ENCODE measurements at places on chromosomes 4 and X. TPM values are rescaled to one million over a fixed set of nuclear protein-coding genes. Genes with fewer than 3 reads are reported as not detected.

DNA sequence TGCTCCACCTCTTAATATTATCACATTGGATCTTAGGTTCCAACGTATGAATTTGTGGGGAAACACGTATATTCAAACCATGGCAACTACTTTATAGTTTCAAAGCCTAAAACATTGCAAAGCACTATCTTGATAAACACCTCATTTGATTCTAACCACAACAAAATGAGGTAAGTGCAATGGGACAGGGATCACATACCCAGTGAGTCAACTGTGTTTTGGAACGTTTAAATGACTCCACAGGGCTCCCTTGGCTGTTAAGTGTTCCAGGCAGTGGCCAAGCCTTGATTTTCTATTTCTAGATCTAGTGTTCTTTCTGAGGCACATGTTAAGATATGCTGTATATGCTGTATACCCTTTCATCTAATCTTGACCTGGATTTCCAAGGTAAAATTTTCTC is 54.5 kb upstream of the C1QTNF7 start:
- no peak overlapping the region for H3K27ac ChIP-seq
- no peaks in the 10 kb centered on the region for H3K4me1 ChIP-seq
- H3K4me3 ChIP-seq = no peak overlapping the region
- no peak for DNase-seq

- H3K27me3 ChIP-seq = no peaks in the 10 kb centered on the region
- no peak overlapping the region for H3K4me3 ChIP-seq
- DNase-seq = no peak
- no peaks in the 10 kb centered on the region for H3K36me3 ChIP-seq
- no peaks in the 10 kb centered on the region for H3K4me1 ChIP-seq
Measured at GRCh38 chr4:177117256-177117655, 192.4 kb upstream of the NEIL3 start.

- peak overlapping the region; percentile 41 for H3K27ac ChIP-seq
- no peaks in the 10 kb centered on the region for H3K36me3 ChIP-seq
- H3K4me3 ChIP-seq = no peak overlapping the region
Measured at GRCh38 chr4:76987153-76987591, 37.6 kb downstream of the SEPTIN11 start.

TACR3 gene
- not detected for total RNA-seq

PDGFC gene
- total RNA-seq = 32.4 TPM

XAGE1A gene
- not detected for total RNA-seq

- H3K27me3 ChIP-seq = no peaks in the 10 kb centered on the region
- no peak overlapping the region for H3K4me3 ChIP-seq
- DNase-seq = no peak
- no peaks in the 10 kb centered on the region for H3K36me3 ChIP-seq
- H3K4me1 ChIP-seq = no peaks in the 10 kb centered on the region
- no peak overlapping the region for H3K27ac ChIP-seq
Measured at GRCh38 chrX:139560221-139560620, 29.7 kb downstream of the F9 start.

- no peaks in the 10 kb centered on the region for H3K36me3 ChIP-seq
- no peaks in the 10 kb centered on the region for H3K4me1 ChIP-seq
- H3K27ac ChIP-seq = no peak overlapping the region
- no peaks in the 10 kb centered on the region for H3K27me3 ChIP-seq
Measured at GRCh38 chrX:38939067-38939466, 137.8 kb downstream of the MID1IP1 start.

DNA sequence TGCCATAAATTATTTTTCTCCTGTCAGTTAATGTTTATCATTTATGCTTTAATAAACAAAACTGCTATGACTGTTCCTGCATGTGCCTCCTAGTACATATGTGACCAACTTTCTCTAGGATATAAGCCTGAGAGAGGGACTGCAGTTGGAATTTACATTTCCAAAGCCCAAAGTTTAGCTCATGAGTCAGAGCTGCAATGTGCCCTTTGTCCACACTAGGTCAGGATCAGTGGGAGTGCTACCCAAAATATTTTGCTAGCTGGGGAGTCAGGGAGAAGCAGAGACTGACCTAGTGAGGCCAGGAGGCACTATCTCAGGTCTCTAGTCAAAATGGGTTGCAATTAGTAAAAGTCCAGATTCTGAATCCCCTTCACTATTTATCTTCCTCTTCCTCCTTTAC is 92.7 kb downstream of the AR start:
- no peak overlapping the region for H3K27ac ChIP-seq
- H3K27me3 ChIP-seq = no peaks in the 10 kb centered on the region
- H3K4me3 ChIP-seq = no peak overlapping the region
- no peak for DNase-seq
- no peaks in the 10 kb centered on the region for H3K36me3 ChIP-seq
- no peaks in the 10 kb centered on the region for H3K4me1 ChIP-seq

- no peak overlapping the region for H3K27ac ChIP-seq
- no peaks in the 10 kb centered on the region for H3K27me3 ChIP-seq
- no peaks in the 10 kb centered on the region for H3K36me3 ChIP-seq
- no peak overlapping the region for H3K4me3 ChIP-seq
- no peak for DNase-seq
Measured at GRCh38 chr4:17583941-17584340, 6.9 kb downstream of the LAP3 start.

DNA sequence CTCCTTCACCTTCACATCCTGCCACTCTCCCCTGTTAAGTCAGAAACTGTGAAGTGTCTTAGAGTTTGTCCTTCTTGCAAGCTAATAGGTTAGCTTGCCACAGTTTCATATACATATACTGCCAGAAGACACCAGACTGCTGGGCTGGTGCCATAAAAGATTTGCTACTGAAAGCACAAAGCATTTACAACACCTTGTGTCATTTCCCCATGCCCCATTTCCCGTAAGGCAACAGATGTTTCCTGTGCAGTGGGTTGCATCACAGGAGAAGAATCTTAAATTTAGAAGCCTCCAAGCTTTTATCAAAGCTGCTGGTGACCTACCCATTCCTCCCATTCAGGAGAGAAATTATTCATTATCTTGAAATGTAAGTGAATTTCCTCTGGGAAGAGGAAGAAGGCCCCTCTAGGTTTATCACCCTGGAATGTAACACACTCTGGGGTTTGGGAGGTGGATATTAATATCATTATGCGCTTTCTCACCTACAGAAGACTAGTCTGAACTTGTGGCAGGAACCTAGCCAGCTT is 34.5 kb upstream of the RAB33B start:
- H3K4me1 ChIP-seq = no peaks in the 10 kb centered on the region
- H3K4me3 ChIP-seq = no peak overlapping the region
- no peaks in the 10 kb centered on the region for H3K27me3 ChIP-seq
- DNase-seq = no peak

GRCh38 chr4:5004496-5004895 is 14.8 kb downstream of the CYTL1 start:
- no peak for DNase-seq
- H3K4me1 ChIP-seq = no peaks in the 10 kb centered on the region
- H3K36me3 ChIP-seq = no peaks in the 10 kb centered on the region
- no peak overlapping the region for H3K27ac ChIP-seq
- no peak overlapping the region for H3K4me3 ChIP-seq

DNA sequence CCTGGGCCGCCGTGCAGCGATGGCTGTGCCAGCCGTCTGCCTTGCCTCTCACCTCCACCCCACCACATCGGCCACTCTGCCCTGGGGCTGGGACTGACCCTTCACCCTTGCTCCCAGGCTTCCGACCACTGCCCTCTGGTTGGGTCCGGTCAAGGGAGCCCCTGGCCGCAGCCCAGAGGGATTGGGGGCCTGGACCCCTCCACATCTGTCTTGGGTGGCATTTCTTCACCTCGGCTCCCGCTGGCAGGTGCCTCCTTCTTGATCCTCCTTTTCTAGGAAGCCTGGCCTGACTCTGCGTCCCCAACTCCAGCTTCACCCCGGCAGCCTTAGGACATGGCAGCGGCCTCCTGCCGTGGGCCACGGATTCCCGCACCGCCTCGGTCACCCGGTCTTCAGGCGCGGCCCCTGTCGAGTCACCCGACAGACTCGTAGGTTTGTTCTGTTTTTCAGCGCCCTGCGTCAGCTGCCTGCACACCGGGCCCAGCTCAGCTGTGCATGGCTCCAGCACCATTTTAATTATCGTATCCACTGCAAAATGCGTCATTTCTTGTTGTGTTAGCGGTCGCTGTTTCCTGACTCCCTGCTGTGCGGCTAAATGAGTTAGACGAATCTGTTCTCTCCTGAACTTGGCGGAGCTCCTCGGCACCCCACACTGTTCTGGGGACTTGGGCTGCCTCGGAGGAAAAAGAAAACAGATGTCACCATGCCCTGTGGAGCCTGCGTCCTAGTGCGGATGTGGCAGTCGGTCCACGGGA is 124.0 kb downstream of the FAM53A start:
- H3K27ac ChIP-seq = no peak overlapping the region
- DNase-seq = no peak
- H3K4me3 ChIP-seq = no peak overlapping the region
- H3K4me1 ChIP-seq = no peaks in the 10 kb centered on the region
- H3K27me3 ChIP-seq = peaks cover 91% of the 10 kb centered on the region
- H3K36me3 ChIP-seq = no peaks in the 10 kb centered on the region

DNA sequence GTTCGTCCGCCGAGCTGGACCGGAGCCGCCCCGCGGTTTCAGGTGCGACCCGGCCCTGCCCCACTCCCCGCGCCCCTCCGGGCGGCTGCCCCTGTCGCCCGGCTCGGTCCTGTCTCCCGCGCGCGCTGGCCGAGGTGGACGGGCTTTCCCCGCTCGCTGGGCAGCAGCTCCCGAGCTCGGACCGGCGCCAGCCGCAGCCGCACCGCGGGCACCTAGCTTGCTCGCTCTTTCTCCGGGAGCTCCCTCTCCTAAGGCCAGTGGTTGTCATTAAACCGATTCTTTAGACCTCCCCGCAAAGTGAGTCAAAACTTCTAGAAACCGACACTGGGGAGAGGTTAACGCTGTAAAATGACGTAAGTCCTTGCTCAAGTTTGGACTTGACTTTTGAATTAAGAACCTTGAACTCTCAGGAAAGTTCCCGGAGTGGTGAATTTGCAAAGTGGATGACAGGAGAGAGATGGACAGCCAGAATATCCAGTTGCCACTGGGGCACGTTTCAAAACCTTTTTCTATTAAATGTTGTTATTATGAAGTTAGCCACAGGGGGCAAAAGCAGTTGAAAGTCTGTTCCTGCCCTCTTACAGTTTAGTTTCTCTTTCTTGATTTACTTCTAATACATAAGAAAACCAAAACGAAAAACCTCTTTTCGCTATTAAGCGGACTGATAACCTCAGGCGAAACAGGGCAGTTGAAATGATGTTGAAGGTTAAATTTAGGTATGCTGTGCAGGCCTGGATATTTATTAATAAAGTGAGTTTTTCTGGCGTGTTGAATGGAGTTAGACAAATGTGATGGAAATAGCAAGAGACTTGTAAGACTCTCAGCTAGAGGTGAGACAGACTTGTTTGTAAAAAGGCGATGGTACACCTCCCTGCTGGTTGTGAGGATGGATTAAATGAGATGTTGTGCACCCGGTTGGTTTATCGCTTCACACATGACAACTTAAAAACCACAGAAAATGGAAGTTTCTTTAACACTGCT is 847 bp downstream of the PI4K2B start:
- peak overlapping the region; percentile 90 for H3K27ac ChIP-seq
- no peaks in the 10 kb centered on the region for H3K27me3 ChIP-seq
- H3K4me3 ChIP-seq = peak overlapping the region; percentile 80
- H3K36me3 ChIP-seq = no peaks in the 10 kb centered on the region
- DNase-seq = no peak
- no peaks in the 10 kb centered on the region for H3K4me1 ChIP-seq

CNGA1 gene
- 1.9 TPM for total RNA-seq

- H3K4me1 ChIP-seq = no peaks in the 10 kb centered on the region
- H3K36me3 ChIP-seq = no peaks in the 10 kb centered on the region
- no peak for DNase-seq
- no peak overlapping the region for H3K4me3 ChIP-seq
- H3K27me3 ChIP-seq = no peaks in the 10 kb centered on the region
Measured at GRCh38 chr4:140187316-140187695, 33.3 kb upstream of the MAML3 start.

- no peaks in the 10 kb centered on the region for H3K4me1 ChIP-seq
- no peaks in the 10 kb centered on the region for H3K36me3 ChIP-seq
- H3K27me3 ChIP-seq = no peaks in the 10 kb centered on the region
- no peak overlapping the region for H3K27ac ChIP-seq
- H3K4me3 ChIP-seq = no peak overlapping the region
- DNase-seq = no peak
Measured at GRCh38 chr4:5797866-5798265, 86.9 kb downstream of the EVC start.

GYPA gene
- total RNA-seq = not detected

DNA sequence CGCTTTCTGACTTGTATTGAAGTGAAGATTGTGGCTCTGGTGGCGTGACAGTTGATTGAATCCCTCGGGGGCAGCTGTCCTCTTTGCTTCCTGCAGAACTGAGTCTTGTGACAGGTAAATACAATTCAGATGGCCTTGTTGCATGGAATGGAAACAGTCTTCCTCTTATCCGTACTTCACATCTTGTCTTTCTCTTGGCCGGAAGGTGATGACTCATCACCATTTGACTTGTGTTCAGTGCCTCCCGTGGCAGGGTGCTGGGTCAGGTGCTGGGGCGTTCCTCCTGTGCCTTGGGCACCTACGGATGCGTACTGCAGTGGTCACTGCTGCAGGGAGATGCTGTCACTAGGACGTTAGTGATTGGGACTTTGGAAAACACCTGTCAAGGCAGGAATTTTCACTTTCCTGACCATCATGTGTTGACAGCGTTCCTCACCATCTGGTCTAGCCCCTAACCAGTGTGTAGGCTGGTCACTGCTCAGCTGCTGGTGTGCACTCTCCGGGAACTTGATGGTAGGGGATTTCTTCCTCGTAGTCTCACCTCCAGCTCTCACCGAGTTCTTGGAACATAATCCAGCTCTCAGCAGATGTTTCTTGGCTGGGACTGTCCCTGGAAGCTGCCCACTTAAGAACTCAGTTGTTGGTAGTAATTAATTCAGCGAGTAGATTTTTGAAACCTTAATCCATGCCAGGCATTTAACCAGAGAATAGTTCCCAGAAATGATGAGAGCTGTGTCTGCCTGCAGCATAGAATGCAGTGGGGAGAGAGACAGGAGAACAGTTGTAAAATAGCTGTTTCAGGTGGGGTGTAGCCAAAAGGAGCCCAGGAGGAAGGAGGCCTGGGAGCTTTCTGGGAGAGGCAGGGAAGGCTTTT is 7.2 kb downstream of the TBC1D14 start:
- H3K27ac ChIP-seq = peak overlapping the region; percentile 81
- no peaks in the 10 kb centered on the region for H3K27me3 ChIP-seq
- peaks cover 14% of the 10 kb centered on the region for H3K4me1 ChIP-seq
- H3K36me3 ChIP-seq = no peaks in the 10 kb centered on the region
- peak; percentile 73 for DNase-seq

- no peaks in the 10 kb centered on the region for H3K27me3 ChIP-seq
- DNase-seq = no peak
- H3K4me1 ChIP-seq = no peaks in the 10 kb centered on the region
- peaks cover 3% of the 10 kb centered on the region for H3K36me3 ChIP-seq
Measured at GRCh38 chr4:174305961-174306360, 22.2 kb downstream of the CEP44 start.

TCEAL6 gene
- total RNA-seq = 2.6 TPM

IGSF1 gene
- 15.1 TPM for total RNA-seq

GUCY1B1 gene
- total RNA-seq = 18.0 TPM

DNA sequence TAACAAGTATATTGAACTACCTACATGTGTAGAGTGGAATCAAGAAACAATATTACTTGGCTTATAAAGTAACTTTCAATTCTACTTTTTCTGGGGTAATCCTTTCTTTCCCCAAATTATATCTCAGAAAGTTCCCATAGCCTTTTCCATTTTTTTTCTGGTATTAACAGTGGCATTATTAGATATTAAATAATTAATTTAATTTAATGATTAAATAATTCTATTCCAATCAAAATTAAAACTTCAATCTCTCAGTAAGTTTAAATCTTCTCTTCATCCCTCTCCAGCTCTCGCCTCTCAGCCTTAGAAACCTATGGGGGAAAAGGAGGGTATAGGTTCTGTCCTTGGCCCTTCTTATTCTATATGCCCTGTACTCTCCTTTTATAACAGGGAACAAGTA is 262.4 kb downstream of the INPP4B start:
- DNase-seq = no peak
- no peaks in the 10 kb centered on the region for H3K36me3 ChIP-seq
- no peak overlapping the region for H3K4me3 ChIP-seq
- no peaks in the 10 kb centered on the region for H3K4me1 ChIP-seq

Data from breast epithelium (tissue), 4 donors.